ENCODE measurements at places on chromosomes 2 and 18.
A peak's percentile ranks its signal among the peaks of the same experiment; 100 is the strongest.

GRCh38 chr2:196792865-196793264, 6.6 kb downstream of the GTF3C3 start:
- DNase-seq: no peak

- DNase-seq: no peak
Observed at GRCh38 chr18:59760212-59760611, 63.0 kb upstream of the CCBE1 start.

- DNase-seq: peak; percentile 76
Observed at GRCh38 chr2:162153608-162154224, 1.7 kb upstream of the GCG start.

DNA sequence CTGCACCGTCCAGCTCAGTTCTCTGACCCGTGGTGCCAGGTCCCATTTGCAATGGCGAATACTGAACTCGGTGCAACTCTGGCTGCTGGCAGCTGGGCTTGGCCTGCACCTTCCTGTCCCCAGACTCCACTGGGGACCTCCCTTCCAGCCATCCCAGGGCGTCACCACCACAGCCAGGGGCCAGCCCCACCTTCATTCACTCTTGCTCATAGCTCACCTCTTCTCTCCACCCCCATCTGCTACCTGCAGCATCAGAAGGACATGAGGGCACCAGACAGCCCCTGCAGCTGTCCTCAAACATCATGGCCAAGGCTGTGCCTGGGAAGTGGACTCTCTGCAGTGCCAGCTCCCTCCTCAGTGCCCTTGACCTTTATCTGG, 16.2 kb upstream of the ALPI start:
- no peak for DNase-seq

- DNase-seq: no peak
Observed at GRCh38 chr2:13240789-13241487, 524.2 kb downstream of the TRIB2 start.

GRCh38 chr18:42644729-42645131, 470.8 kb downstream of the RIT2 start:
- peak; percentile 1 for DNase-seq

GRCh38 chr2:37326285-37326684, 1.7 kb upstream of the PRKD3 start:
- DNase-seq: peak; percentile 67

DNA sequence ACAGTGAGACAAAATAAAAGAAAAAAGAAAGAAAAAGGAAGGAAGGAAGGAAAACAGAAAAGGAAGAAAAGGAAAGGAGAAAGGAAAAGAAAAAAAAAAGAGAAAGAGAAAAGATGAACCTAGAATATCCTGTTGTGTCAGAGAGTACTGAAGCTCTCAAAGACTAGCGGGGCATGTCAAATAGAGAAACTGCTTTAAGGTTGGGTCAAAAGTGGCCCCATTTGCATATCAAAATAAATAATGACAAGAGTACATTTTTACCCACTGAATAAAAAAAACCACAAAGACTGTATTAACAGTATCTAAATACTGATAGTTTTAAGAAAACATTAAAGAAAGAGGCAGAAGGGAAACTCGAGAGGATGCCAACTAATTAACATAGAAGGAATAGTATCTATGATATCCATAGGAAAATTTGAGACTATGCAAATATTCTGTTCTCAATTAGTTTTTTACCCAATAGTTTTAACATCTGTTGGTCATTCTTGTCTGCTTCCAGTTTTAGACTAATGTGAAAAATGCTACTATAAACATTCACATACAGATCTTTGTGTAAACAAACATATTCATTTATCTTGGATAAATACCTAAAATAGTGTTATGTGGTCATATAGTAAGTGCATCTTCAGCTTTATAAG, 53.2 kb downstream of the SFXN5 start:
- DNase-seq: no peak

GRCh38 chr18:22088029-22088428, 81.4 kb upstream of the GATA6 start:
- peak; percentile 92 for DNase-seq

DNA sequence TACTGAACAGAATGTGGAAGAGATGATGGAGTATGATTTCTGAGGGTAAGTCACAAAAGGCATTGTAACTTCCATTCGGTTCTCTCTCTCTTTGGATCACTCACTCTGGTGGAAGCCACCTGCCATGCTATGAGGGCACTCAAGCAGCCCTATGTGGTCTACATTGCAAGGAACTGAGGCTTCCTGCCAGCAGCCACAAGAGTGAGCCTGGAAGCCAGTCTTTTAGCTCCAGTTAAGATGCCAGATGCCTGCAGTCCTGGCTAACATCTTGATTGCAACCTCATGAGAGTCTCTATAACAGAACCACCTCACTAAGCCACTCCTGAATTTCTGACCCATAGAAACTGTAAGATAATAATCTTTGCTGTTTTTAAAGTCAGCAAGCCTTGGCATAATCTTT, 935.7 kb downstream of the LRP1B start:
- no peak for DNase-seq

GRCh38 chr2:237154884-237155851, 69.5 kb downstream of the COPS8 start:
- no peak for DNase-seq

GRCh38 chr2:141589314-141589713, 541.5 kb downstream of the LRP1B start:
- DNase-seq: no peak

DNA sequence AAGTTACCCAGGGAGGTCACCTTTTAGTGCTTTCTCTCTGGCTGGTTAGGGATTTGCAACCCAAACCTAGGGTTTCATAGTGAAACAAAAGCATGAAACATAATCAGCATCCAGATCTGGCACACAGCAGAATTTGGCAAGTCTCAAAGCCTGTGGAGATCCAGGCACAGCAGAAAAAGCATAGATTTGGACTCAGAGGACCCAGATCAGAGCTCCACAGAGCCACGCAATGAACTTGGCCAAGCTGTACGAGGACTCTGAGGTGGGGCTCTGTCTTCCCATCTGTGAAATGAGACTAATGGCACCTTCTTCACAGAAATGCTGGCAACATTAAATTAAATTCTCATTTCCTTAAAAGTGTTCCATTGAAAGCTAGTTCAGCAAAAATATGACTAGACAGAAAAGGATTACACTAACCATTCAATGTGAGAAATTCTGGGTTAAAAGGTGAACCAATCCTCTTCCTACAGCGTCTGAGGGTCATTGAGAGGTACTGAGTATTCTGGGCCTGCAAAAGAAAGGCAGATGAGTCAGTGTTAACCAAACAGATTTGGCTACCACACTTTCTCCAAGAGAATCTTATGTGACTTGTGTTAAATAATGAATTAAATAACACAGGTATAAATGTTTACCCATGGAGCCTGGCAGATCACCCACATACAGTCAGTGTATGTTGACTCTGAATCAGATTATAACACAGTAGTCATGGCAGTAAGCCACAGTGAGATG, 266.3 kb downstream of the MREG start:
- DNase-seq: no peak

GRCh38 chr2:135775420-135775819, 33.8 kb downstream of the UBXN4 start:
- no peak for DNase-seq

GRCh38 chr2:144310889-144311608, 208.9 kb downstream of the ZEB2 start:
- DNase-seq: no peak

GRCh38 chr2:140842110-140842509, 1288.7 kb downstream of the LRP1B start:
- DNase-seq: no peak

- DNase-seq: peak; percentile 20
Observed at GRCh38 chr2:143162123-143162837, 33.1 kb downstream of the ARHGAP15 start.

DNA sequence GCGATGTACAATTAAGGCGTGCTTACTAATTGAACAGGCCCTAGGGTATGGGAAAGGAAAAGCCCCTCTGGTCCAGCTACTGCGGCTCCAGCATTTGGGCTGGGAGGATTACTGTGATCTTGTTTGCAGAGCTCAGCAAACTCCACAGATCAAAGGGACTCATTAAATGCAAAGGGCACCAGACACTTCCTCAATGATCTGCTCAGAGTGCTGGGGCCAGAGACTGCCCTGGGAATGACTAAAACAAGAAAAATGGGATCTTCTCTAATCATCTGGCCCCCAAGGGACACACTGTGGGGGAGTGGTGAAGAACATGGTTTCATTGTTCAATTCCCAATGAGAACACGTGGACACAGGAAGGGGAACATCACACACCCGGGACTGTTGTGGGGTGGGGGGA, 85.0 kb downstream of the MARCHF4 start:
- no peak for DNase-seq

DNA sequence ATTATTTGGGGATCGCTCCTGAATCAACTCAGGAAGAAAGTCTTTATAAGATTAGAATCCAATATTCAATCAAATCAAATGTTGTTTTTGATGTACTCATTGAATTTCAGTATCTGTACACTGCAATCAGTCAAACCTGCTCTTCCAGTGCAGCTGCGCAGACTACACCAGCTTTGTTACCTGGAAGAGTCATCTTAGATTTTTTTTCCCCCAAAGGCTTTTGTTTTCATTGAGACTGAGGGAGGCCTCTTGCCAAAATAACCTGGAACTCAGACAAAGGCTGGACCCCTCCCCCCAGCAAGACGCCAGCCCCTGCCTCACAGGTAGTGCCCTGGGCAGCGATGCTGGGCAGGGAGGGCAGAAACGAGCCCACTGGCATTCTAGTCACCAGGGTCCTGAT, 74.8 kb downstream of the ARHGEF4 start:
- no peak for DNase-seq

- DNase-seq: peak; percentile 71
Observed at GRCh38 chr2:8134473-8134932, 547.4 kb upstream of the ID2 start.

GRCh38 chr18:58139459-58140386, 95.7 kb downstream of the NEDD4L start:
- DNase-seq: no peak

DNA sequence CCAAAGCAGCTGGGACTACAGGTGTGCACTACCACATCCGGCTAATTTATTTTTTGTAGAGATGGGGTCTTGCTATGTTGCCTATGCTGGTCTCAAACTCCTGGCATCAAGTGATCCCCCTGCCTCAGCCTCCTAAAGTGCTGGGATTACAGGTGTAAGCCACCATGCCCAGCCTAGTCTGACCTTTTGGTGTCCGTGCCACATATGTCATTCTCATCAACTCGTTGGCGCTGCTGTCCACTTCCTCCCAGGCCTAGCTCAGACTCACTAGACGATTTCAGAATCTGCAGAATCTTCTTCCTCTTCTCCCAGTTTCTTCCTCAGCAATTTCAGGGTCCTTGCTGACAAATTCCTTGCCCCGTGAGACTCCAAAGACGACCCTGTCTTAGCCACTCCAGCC, 39.8 kb upstream of the DNMT3A start:
- DNase-seq: no peak

- no peak for DNase-seq
Observed at GRCh38 chr2:85439025-85439472, 20.5 kb downstream of the SH2D6 start.

GRCh38 chr2:205463466-205464025, 218.8 kb upstream of the NRP2 start:
- DNase-seq: no peak

GRCh38 chr2:5982193-5982902, 290.2 kb downstream of the SOX11 start:
- DNase-seq: no peak

- DNase-seq: no peak
Observed at GRCh38 chr2:26550276-26551015, 72.5 kb upstream of the OTOF start.

GRCh38 chr2:239053801-239054503, 206.1 kb downstream of the TWIST2 start:
- no peak for DNase-seq

DNA sequence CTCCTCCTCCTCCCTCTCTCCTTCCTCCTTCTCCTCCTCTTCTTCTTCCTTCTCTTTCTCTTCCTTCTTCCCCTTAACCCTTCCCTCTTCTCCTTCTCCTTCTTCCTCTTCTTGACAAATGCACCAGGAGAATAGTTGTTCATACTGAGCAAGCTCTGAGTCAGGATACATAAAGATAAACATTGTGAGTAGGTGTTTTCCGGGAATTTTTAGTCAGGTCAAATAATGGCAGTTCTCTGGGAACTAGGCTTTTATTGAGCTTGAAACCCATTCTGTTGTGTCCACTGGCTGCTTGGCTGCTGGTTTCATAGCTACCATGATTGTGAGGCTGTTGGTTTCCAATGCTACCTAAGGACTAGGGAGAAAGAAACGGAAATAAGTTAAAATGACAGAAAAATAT, 1144.7 kb upstream of the DDX18 start:
- no peak for DNase-seq

GRCh38 chr2:112541315-112542122, 746 bp upstream of the POLR1B start:
- peak; percentile 3 for DNase-seq

DNA sequence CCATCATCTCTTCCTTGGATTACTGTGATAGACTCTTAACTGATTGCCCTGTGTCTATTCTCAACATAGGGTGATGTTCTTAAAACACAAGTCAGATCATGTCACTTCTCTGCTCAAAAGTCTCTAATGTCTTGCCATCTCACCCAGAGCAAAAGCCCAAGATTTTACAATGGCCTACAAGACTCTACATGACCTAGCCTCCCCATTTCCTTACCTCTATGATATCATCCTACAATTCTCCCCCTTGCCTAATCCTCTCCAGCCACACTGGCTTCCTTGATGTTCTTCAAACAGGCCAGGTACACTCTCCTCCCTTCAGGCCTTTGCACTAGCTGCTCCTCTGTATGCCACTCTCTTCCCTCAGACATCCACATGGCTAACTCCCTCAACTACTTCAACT, 55.1 kb downstream of the ROCK1 start:
- DNase-seq: no peak

DNA sequence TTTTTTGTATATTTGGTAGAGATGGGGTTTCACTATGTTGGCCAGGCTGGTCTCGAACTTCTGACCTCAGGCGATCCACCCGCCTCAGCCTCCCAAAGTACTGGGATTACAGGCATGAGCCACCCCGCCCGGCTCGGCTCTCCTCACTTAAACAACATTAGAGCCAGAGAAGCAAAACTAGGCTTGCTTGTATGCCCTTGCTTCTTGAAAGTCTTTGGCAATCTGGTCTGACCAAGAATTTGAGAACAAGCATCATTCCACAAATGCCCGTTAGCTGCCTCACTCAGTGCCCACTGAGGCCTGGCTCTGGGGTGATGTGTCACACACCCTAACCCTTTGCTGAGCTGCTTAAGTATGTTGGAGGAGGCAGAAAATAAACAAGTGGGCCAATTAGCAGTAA, 33.5 kb downstream of the SOWAHC start:
- DNase-seq: no peak

Measured in small intestine (tissue), 16 donors.